ENCODE measurements at places on chromosomes 16 and 17.

DNA sequence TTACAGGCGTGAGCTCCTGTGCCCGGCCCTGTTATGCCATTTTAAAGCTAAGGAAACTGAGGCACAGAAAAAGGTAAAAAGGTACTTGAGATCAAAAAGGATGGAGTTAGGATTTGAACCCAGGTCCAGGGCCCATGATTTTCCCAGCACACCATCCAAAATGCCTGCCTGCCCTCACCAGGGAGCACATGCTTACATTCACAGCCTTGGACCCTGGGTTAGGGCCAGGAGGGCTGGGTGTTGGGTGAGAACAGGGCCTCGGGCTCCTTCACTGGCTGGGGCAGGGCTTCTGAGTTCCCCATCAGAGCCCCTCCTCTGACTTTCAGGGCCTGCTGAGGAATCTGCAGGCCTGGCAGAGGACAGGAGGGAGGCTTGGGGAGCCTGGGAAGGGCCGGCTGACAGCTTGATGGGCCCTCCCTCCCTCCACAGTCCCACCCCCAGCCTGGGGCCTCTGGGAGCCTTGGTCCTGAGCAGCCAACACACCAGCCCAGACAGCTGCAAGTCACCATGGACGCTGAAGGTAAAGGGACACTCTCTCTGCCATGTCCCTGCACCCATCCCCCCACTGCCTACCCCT lies at the start of gene QPRT:
Gene QPRT, plus strand, starts transcription at position 490 of the 577 bp plus-strand sequence. Its CDS starts 18 bp downstream, at position 508.
- no peak for DNase-seq

DNA sequence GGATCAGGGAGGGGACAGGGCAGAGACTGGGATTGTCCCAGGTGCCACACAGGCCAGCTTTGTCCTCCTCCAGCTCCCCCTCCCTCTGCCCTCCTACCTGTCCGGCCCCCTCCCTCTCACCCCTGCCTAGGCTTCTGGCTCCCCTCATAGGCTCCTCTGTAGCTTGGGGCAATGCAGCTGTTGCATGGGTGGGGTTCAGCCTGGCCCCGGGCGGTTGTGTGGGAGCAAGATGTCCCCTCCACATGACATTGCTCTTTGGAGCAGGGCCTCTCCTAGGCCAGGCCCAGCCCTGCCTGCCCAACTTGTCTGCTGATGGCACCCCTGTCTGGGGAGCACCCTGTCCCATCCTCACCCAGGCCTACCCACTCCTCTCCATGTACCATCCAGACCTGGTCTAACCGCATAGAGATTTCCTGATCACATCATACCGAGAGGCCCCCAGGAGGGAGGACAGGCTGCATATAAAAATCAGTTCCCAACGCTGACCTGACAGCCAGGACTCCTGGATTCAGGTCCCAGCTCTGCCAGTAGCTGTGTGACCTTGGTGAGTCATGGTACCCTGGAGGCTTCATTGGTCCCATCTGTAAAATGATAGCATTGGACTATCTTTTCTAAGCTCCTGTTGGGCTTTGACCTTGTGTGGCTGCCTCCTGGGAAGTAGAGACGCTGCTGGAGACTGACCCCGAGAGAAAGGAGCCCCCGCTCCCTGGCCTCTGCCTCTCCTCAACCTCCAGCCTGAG lies 48.8 kb upstream of the DLX4 start:
- DNase-seq: no peak

DNA sequence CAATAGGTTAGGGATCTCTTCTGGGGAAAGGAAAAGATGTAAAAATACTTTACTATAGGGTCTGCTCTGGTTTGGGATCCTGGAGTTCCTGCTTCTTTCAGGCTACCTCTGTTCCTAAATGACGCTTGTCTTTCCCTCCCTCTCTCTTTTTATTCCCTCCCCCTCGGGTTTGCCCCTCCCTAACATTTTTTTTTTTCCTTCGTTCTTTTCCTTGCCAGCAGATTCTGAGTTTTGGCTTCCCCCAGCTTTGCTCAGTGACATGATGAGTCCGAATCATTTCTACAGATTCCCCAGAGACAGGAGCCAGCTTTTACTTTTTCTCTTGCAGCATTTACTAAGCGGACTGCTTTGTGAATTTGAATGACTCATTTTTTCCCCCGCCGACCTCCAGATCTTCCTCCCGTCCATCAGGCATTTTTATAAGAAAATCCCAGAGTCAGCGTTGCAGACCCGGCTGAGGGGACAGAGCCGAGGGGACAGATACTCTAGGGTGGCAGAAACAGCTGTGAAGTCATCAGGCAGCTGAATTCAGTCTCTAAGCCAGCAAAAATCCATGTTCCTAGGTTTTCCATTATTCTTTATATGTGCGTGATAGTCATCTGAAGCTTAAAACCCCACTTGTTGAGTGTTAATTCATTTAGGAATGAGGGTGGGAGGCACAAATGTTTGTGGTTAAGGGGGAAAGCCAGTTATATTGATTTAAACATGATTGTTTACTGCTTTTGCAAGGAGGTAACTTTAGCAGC lies at the start of gene TMEM100:
Gene TMEM100, minus strand, starts transcription at position 123 of the 746 bp plus-strand sequence. CDS start 1,794 bp downstream, outside the sequence.
- DNase-seq: no peak

DNA sequence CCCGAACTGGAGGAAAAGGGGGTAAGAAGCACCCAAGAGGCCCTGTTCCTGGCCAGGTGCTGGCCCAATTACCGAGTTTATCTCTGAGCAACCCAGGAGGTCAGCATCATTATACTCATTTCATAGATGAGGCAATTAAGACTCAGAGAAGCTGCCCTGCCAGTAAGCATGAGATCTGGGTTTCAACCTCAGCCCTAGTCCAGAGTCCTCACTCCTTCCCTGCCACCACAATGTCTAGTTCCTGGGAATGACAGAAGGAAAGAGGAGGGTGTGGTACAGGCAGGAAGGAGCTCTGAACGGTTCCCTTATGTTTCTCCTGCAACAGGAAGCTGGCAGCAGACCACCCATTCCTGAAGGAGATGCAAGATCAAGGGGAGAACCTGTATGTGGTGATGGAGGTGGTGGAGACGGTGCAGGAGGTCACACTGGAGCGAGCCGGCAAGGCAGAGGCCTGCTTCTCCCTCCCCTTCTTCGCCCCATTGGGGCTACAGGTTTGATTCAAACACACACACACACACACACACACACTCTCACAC lies 7.4 kb downstream of the GSDMA start:
- DNase-seq: no peak

DNA sequence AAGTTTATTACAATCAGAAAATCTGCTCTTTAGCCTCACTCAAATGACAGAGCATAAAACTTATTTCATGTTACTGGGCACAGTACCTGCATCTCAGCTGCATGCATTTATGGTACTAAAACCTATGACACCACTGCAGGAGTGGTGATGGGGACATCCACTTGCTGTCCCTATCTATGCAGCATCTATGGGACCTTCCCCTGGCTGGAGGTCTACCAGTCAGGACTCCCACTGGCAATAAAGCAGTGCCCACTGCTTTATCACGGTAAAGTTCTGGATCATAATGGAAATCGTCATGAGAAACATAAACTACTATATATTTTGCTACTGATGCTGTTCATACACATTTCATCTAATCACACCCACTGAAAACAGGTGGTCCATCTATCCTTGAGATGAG lies 26.2 kb downstream of the NSMCE1 start:
- DNase-seq: peak; percentile 44

DNA sequence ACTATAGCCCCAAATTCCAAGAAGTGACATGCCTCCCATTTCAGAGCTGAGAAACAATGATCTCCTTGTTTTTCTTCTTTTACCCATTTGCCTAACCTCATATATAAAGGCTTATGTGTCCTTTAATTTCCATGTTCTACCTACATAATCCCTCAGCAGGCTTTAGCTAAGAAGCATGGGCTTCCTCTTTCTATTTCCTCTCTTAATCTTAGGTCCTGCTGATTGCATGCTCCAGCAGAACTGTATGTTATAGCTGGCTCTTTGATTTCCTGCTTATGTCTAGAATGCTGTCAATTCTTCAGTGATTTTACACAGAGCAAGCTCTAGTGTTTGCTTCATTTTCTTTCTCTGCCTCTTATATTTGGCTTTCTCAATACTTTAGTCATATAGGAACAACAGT lies 151.7 kb upstream of the COX10 start:
- no peak for DNase-seq

GRCh38 chr17:11832401-11833137 lies 164.7 kb downstream of the ZNF18 start:
- DNase-seq: no peak

DNA sequence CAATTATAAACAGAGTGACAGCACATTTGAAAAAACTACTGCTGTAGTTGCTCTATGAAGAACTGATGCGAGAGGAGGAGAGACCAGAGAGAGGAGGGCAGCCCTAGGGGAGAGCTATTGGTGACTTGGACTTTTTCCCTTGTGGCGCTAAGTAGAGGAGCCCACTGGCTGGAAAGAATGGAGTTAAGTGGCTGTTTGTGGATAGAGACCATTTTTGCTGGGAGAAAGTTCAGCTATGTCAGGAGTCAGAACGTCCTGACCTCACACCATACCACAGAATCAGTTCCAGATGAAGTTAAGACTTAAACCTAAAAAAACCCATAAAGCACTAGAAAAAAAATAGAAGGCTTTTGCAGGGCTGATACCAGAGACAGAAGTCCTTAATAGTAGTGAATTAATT lies 2.0 kb downstream of the POLR2A start:
- DNase-seq: no peak

DNA sequence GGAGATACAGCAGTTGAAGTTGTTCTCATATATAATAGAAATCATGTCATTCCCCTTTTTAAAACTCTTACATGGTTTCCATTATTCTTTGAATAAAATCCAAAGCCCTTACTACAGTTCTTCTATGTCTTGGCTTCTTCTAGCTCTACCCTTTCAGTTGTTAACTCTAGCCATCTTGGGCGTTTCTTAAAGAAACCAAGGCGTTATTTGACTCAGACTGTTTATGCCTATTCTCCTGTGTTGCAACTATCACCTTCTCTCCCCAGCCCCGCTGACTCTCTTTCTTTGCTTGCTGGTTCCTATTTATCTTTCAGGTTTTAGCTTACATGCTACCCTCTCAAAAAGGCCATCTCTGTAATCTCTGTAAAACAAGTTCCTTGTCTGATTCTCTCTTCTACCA lies 32.7 kb downstream of the NFATC3 start:
- no peak for DNase-seq

- DNase-seq: no peak
Measured at GRCh38 chr17:76696763-76697701, 13.7 kb downstream of the MXRA7 start.

- DNase-seq: peak; percentile 89
Measured at GRCh38 chr17:81291662-81292061, 3.4 kb downstream of the SLC38A10 start.

DNA sequence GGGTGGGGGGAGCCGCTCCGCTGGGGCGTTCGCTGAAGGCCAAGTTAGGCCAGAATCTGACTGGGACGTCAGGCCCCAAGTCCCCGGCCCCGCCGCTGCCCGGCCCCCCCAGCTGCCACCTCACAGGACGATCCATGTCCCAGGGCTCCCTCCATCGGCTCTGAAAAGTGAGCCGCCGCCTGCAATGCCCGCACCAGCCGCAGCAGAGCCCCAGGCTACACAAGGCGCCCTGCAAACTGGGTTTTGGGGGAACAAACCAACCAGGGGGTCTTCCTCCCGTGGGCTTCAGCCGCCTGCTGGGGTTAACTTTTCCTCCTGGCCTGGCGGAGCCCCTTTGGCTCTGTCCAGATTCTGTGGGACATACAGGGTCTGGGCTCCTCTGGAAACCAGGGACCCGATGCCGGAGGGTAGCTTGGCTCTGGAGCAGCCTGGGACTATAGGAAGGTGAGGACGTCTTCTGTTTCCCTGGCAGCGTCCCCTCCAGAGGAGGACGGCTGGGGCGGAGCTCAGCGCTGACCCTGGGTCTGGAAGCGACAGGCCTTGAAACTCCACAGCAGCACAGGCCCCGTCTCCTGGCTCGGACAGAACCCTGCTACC lies 835 bp downstream of the NME4 start:
- no peak for DNase-seq

- peak; percentile 19 for DNase-seq
Measured at GRCh38 chr17:67403065-67403464, 26.0 kb downstream of the PITPNC1 start.

GRCh38 chr17:66348584-66349165 lies 46.3 kb downstream of the PRKCA start:
- no peak for DNase-seq

DNA sequence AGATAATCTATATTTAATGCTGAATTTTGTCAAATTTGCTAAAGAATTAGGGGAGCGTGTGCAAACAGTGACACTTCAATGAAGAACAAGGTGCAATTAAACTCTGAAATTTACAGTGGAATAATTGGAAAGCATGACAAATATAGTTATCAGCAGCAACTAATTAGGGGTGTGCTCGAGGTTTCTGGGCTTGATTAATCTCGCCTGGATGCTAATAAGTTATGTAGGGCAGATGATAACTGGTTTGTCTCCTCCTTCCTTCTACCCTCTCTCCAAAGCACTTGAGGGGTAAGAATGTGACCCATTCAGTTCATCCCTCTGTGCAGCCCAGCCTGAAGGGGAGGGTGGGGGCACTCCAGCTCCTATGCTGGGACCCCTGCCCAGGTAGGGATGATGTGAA lies 21.9 kb downstream of the MRM1 start:
- DNase-seq: no peak

DNA sequence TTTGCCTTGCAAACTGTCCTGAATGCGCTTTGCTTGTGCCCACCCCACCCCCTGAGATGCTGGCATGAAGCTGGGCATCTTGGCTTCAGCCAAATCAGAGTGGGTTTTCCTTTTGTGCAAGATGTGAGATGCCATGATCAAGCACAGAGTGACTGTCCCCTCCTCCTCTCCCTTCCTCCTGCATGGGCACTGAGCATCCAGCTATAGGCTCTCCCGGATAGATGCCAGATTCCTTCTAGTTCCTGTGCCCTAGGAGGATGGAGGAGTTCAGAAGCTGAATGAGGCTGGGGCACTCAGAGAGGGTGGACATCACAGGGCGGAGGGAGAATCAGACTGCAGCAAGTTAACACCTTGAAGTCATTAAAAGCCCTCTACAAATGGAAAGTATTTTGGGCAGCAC lies 384.1 kb upstream of the CCL2 start:
- no peak for DNase-seq

DNA sequence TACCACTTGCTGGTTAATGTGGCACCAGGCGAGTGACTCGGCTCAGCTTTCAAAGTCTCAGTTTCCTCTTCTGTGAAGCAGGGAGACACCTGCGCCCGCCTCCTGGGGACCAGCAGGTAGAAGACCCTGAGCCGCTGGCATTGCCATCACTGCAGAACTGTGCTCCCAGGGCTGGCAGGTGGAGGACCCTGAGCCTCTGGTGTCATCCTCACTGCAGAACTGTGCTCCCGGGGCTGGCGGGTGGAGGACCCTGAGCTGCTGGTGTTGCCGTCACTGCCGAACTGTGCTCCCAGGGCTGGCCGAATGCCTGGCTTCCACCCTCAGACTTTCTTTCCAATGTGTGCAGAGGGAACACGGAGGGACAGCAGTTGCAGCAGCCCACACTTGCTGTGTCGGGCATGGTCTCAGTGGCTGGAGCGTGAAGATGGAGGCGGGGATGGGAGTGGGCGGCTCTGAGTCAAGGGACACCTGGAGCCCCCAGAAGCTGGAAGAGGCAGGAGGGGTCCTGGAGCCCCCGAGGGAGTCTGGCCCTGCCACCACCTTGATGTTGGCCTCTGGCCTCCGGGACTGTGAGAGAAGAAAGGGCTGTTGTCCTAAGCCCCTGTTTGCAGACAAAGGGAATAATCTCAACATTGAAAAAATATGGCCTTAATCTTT lies 75.8 kb upstream of the METTL9 start:
- DNase-seq: no peak

- no peak for DNase-seq
Measured at GRCh38 chr17:64332502-64332901, 58.2 kb downstream of the PECAM1 start.
